ENCODE measurements at places on chromosomes 3 and 15.

- peak; percentile 73 for DNase-seq
These were observed 54.6 kb downstream of the SSUH2 start for GRCh38 chr3:8589880-8590556.

- no peak for DNase-seq
These were observed 13.1 kb upstream of the SNX22 start for GRCh38 chr15:64138331-64138941.

DNA sequence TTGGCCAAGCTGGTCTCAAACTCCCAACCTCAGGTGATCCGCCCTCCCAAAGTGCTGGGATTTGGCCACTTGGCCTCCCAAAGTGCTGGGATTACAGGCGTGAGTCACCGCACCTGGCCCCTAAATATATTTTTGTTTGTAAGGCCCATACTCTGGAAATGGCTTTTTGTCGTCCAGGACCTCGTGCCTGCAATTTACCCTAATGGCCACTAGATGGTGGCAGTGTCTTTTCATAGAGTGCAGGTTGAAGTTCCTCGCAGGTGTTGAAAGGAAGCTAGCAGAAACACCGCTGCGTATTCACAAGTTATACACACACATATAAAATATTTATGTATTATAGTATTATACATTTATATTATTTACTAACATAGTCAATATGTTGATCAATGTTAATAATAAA is 97.2 kb downstream of the LRTM1 start:
- DNase-seq, result peak; percentile 36

DNA sequence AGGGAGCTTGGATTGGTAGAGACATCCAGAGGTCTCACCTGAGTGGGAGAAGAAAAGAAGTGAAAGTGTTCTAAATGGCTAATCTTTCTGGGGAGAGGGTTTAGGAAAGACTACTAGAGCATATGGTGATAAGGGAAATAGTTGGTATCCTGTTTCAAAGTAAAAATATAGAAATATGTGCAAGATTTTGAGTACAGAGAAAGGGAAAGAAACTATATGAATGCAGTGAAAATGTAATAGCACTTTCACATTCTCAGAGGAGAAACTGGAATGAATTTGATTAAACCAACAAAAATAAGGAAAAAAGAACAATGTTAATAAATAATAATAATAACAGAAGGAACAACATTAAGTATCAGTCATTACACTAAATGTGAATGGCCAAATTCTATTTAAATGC is 119.4 kb downstream of the DNAJB8 start:
- DNase-seq, result no peak

DNA sequence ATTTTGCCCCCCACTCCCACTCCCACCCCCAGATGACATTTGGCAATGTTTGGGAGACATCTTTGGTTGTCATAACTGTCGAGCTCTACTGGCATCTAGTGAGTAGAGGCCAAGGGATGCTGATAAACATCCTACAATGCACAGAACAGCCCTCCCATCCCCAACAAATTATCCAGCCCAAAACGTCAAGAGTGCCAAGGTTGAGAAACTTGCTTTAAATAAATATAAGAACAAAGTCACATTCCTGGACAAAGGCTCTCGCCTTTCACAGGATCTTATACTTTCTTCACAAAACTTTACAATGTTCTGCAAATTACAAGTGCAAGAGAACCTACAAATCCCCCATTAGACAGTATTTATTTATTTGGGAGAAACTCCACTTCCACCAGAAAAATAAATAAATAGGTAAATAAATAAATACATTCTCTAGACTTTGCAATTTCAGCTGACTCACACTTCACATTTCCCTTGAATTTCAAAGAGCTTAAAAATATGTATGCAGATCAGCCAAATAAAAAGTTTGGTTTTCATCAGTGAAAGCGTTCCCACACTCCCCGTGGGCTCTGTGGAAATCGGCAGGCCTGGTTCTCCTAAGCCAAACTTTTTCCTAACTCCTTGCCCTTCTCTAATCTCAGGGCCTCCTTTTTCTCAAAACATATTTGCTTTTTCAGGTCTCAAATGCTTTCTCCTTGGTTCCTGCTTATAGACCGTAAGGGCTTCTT is 12.7 kb upstream of the CPA3 start:
- DNase-seq, result no peak

- peak; percentile 66 for DNase-seq
These were observed 61.3 kb downstream of the CORO2B start for GRCh38 chr15:68639926-68640600.

- DNase-seq, result no peak
These were observed 114.4 kb upstream of the POU1F1 start for GRCh38 chr3:87390821-87391220.

DNA sequence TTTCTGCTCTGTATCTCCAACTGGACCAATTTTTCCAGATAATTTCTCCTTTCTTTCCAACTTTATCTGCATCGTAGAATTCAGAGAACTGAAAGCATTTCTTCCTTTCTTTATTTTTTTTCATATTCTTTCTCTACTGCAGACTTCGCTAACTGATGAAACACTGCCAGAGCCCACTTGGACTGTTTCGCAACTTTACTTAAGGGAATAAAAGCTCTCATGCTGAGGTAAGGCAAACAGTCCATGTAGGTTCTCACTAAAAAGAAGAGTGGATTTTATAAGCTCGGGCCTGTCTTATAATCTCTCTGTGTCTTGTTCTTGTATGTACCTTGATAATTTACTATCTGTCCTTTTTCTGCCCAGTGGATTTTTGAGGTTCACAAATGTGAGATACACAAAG is 163.5 kb downstream of the CNTN4 start:
- no peak for DNase-seq

All from amniotic epithelial cell (primary cell).